ENCODE measurements at places on chromosomes 1 and 21.
A peak's percentile ranks its signal among the peaks of the same experiment; 100 is the strongest.

GRCh38 chr1:220438741-220439140, 89.2 kb upstream of the MARK1 start:
- no peak for DNase-seq

- DNase-seq = no peak
These were observed 390.9 kb upstream of the ADGRL2 start for GRCh38 chr1:81409780-81410274.

GRCh38 chr1:228648647-228649383, 86.5 kb upstream of the RHOU start:
- no peak for DNase-seq

GRCh38 chr1:235259133-235259778, 68.7 kb downstream of the ARID4B start:
- no peak for DNase-seq

- peak; percentile 44 for DNase-seq
These were observed 224.9 kb upstream of the JUN start for GRCh38 chr1:59008599-59009347.

GRCh38 chr1:31762726-31763670, 1.1 kb downstream of the ADGRB2 start:
- DNase-seq = peak; percentile 71

- DNase-seq = no peak
These were observed 16.1 kb downstream of the FH start for GRCh38 chr1:241503444-241503843.

GRCh38 chr1:43563876-43564539, 33.3 kb downstream of the PTPRF start:
- no peak for DNase-seq

- no peak for DNase-seq
These were observed 15.9 kb downstream of the BCAN start for GRCh38 chr1:156657741-156658319.

- DNase-seq = no peak
These were observed 17.2 kb upstream of the AKIRIN1 start for GRCh38 chr1:38973659-38974437.

DNA sequence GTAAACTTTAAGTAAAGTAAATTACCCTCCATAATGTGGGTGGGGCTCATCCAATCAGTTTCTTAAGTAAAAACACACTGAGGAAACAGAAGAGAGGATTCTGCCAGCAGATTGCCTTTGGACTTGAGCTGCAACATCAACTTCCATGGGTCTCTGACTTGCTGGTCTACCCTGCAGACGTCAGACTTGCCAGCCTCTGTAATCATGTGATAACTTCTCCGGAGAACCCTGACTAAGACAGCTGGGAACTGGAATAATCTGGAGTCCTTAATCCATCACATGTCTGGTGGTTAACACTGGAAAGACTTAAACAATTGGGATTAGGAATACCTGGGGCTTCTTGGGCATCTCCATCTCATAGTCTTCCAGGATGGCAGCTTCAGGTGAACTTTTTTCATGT, 13.2 kb upstream of the CEP350 start:
- DNase-seq = no peak

DNA sequence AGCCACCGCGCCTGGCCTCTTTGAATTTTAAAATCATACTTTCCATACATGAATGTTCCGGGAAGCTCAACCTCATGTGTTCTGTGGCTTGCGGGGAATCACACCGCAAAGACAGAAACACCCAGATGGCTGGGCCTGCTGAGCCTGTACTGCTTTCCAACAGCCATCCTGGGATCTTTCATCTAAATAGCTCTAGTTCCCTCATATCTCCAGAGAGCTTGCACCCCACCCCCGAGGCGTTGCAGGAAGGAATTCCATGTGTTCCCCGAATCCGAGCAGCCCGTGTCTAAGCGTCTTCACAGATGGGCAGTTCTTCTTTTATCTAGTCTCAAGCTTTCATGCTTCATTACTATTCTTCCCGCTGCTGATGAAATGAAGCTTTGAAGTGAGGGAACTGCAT, 66.4 kb downstream of the IGSF21 start:
- DNase-seq = no peak

DNA sequence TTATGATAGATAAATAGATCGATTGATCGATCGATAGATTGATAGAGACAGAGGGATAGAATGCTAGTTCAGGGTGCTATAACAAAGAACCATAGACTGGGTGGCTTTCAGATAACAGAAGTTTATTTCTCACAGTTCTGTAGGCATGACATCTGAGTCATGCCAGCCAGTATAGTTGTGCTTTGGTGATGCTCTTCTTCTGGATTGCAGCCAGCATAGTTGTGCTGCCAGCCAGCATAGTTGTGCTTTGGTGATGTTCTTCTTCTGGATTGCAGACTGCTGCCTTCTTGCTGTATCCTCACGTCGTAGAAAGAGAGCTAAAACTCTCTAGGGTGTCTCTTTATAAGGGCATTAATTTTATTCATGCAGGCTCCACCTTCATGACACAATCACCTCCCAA, 860.8 kb downstream of the BRINP3 start:
- DNase-seq = peak; percentile 70

DNA sequence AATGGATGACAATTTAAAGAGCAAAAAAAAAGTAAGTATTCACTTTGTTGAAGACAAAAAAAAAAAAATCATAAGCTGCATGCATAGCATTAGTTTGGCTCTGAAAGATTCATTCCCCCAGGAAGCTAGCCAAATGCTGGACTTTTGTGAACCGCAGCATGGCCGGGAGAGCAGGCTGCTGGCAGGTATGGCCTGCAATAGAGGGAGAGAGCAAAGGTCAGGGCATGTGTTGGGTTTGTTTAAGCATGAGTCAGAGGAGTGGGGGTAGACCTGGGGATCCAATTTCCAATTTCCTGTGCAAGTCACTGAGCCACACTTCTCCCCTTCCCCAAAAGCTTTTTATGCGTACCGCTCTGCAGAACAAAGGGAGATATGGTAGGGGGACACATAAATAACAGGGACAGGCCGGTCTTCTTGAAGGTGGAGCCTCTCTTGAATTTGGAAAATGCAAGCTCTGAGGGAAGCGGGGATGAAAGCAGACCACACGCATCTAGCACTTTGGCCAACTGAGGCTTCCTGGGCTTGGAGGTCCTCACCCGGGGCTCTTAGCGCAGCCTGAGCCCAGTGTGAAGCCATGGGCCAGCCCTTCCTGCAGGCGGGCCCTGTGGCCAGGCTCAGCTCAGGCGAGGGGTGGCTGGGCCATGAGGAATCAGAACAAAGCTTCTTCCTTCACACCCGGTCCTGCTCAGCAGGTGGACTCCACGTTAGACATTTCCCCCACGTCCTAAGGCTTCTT, 171.1 kb downstream of the TOMM20 start:
- peak; percentile 83 for DNase-seq

- DNase-seq = no peak
These were observed 3.5 kb upstream of the UTS2 start for GRCh38 chr1:7856345-7856744.

DNA sequence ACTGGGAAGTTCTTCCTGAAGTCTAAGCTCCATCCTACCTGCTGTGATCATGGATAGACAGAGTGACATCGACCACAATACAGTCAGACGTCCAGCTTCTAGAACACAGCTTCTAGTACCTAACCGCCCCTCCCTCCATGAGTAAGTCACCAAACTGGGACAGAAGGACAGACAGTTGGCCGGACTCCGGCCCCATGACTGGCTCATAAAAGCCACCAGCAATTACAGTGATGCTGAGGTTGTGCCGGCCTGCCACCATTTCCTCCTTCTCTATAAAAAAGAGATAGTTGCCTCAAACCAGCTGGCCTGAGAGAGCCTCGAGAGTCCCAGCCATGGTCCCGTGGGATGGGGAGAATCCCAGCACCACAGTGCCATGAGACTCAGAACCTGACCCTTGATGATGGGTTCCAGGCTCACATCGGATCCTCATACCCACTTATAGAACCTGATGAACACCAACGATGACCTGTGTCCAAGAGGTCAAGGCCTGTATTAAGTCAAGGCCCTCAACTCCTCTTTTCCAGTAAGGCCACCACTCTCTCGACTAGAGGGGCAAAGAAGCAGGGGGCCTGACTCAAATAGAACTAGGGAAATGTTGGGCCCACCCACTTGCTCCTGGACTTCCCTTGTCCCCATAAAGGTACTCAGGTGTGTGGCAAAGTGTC, 3.4 kb downstream of the MEF2D start:
- peak; percentile 25 for DNase-seq

- DNase-seq = no peak
These were observed 68.4 kb upstream of the MAGI3 start for GRCh38 chr1:113321771-113322387.

DNA sequence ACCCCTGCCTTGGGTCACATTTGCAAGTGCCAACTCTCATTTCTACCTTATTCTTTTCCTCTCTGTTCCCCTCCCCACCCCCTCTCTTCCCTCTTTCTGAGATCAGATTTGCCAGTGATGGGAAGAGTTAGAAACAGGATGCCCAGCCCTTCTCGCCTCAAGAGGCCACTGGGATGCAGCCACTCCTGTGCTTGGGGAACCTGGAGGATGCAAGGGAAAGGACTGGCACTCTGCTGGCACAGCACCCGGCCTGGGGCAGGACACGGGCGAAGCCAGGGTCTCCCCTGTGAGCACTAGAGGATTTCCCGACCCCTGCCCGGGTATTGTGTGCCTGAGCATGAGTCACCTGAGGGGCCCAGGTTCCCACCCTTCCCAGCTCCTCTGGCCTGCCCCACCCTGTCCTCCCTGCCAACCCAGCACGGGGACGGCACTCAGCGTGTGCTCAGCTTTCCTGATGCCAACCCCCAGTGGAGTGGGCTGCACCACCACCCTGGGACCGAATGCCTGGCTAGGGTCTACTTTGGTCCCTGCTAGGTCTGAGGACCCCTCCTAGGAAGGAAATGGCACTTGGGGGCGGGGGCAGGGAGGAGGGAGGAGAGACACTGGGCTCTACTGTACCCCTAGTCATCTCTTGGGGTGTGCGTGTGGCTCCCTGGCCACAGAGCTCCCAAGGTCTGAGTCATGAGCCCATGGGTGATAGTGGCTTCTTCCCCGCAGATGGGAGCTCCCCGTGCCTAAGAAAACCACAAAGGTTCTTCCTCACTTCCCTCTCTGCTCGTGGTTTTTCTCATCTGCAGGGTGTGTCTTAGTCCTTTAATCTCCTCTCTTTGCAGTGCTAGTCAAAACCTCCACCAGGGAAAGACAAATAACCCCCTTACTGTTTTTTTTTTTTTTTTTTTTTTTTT, 12.4 kb downstream of the LMNA start:
- DNase-seq = peak; percentile 99

DNA sequence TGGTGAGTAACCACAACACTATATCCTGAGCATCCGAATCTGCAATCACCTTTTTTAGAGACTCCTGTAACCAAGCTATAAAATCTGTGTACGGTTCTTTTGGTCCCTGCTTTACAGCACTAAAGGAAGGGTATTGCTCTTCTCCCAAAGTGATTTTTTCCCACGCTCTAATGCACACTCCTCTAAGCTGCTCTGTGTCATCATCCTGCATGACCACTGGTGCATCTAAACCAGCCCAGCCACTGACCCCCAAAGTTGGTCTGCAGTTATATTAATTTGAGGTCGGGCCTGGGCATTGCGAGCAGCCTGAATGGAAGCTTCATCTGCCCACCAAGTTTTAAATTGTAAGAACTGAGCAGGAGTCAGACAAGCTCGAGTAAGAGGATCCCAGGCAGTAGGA, 480.0 kb downstream of the PTPRU start:
- no peak for DNase-seq

- DNase-seq = peak; percentile 19
These were observed 15.5 kb downstream of the WNT2B start for GRCh38 chr1:112524251-112524650.

DNA sequence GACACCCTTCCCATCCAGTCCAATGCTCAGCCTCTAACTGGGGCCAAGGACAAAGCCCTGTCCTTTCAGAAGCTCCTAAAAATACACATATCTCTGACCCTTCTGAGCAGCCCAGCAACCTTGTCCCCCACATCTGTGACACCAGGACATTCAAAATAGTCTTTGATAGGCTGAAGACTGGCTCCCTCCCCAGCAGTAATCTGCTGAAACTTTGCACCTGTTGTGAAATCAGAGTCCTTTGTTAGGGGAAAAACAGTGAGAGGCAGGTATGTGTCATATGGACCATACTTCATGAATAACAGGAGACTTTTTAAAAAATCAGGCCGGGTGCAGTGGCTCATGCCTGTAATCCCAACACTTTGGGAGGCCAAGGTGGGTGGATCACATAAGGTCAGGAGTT, 82.4 kb upstream of the VAMP3 start:
- no peak for DNase-seq

GRCh38 chr21:46459356-46460112, 843 bp downstream of the DIP2A start:
- DNase-seq = peak; percentile 62

GRCh38 chr1:211541720-211542477, 37.1 kb downstream of the SLC30A1 start:
- DNase-seq = no peak

- no peak for DNase-seq
These were observed 93.6 kb downstream of the ENAH start for GRCh38 chr1:225559326-225559725.

GRCh38 chr1:27132147-27132546, 22.8 kb downstream of the SLC9A1 start:
- no peak for DNase-seq

- DNase-seq = no peak
These were observed 231.8 kb upstream of the IRF2BP2 start for GRCh38 chr1:234841710-234842231.

DNA sequence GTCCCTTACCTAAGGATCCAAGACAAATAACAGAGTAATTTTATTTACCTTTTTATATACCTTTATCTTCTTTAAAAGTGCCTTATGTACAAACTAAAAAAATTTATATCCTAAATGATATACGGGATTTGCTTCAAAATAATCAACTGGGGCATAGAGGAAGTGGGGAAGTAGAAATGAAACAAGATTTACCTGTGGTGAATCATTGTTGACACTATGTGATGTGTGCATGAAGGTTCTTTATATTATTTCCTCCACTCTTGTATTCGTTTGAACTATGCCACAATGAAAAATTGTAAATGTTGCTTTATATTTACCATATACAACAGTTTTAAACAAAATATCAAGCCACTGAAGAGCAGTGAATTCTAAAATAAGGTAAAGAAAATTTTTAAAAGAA, 13.0 kb downstream of the RGS7 start:
- no peak for DNase-seq

DNA sequence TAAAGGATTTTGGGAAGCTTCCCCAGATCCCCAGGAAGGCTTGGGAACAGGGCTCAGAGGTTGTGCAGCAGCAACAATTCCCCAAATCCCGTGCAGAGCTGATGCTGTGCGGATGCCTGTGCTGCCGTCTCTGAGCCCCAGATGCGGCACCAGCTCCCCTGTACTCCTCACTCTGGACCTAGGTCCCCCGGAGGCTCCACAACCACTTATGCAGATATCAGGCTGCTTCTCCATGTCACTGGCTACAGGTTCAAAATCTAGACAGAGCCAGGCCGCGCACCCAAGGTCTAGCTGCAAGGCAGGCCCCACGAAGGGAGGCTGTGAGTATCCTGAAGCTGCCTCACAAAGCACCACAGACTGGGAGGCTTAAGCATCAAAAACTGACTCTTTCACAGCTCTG, 81.6 kb downstream of the PDE9A start:
- DNase-seq = no peak

All from ELR (cell line).